ENCODE measurements at places on chromosomes 6 and 20.

GRCh38 chr6:7468382-7469081 lies 72.9 kb upstream of the DSP start:
- no peak for DNase-seq

DNA sequence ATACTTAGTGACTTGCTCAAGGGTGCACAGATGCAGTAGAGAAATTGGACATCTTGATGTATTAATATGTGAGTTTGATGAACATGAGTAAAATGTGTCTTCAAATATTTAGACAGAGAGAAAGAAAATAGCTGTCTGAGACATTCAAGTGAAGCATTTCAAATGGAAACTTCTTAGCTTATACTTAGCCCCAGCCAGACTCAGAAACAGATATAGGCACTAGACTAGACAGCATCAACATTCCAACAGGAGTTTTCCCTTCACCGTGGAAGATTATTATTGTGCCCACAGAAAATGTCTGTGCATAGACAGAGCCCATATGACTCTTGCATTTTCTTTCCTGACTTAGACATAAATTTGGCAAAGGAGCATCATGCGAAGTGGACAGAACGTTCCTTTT lies 443.0 kb downstream of the PLCB1 start:
- no peak for DNase-seq

- no peak for DNase-seq
These were observed 81.1 kb downstream of the ATP9A start for GRCh38 chr20:51687108-51687507.

- no peak for DNase-seq
These were observed 131.3 kb downstream of the PLCB4 start for GRCh38 chr20:9200196-9200595.

DNA sequence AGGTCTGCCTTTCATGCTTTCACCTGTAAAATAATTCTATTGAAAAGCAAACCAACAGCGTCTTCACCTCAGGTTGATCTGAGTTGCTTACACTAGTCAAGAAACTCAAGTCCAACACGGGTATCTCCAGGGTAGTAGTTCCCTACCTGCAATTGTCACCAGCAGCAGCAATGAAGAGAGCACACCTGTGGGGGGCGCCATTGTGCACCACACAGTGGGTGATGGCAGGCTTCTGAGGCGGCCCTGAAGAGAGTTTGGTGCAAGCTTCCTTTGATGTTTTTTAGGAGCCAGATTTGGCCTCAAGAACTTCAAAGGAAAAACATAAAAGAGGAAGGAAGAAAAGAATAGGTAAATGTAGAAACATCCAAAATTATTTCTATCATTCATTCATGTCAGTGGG lies 45.1 kb downstream of the KIAA0319 start:
- no peak for DNase-seq

- DNase-seq, result no peak
These were observed 95.5 kb downstream of the CEBPB start for GRCh38 chr20:50286174-50286511.

All from NCI-H1930 (cell line).